ENCODE measurements at places on chromosomes 12 and 14.

DNA sequence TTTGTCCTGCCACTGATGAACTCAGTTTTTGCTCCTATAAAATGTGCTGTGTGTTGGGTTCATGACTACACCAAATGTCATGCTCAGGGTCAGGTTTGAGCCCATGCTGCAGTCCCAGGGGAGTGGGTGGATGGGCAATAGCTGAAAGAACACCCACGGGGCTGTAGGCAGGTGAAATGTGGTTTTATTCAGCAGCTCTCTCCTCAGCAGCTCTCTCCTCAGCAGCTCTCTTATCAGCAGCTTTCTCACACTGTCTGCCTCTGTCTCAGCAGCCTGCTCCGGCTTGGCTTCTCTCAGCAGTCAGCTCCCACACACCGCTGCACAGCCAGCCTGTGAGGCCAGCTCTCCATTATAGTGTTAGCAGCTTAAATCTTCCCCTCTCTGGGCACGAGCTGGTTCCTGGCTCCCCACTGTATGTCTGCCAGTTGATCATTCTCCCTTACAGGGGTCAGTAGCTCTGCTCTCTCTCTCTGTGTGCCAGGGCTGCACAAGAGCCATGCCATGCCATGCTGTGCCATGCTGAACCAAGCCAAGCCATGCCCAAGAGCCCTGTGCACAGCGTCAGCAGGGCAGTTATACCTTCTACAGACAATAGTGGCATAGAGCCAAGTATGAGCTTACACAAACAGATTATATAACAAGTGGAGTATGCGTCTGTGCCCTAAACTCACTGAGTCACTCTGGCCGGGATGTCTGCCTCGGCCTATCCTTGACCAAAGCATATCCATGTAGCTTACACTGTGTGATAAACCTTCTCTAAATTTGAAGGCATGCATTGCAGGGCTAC, 303.3 kb upstream of the TMPO start:
- DNase-seq: no peak

GRCh38 chr12:79886917-79887519, 47.9 kb downstream of the PPP1R12A start:
- peak; percentile 38 for DNase-seq

DNA sequence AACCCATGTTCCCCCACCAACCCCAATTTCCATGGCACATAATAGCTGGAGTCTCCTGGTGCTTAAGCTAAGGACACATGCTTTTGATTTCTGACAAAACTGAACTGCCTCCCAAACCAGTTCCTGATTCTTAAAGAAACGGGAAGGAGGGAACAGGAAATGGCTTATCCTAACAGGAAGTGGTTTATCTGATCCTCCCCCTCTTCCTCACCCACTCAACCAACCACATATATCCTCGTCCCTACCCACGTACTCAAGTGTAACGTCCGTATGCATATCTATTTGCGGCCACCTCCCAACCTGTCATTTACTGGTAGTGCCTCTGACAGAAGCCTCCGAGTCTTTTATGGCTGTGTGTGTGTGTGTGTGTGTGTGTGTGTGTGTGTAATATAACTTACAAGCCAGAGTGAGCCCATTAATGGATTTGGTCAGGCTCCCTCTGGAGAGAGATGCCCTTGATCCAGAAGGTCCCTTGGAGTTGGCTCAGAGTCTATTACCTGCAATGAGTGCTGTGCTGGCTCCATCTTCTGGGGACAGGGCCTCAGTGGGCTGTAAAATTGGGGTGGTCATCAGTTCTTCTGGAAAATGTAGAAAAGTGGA, 7.7 kb downstream of the DAZAP2 start:
- DNase-seq: no peak

- no peak for DNase-seq
These were observed 27.7 kb upstream of the ETFBKMT start for GRCh38 chr12:31631809-31632208.

- DNase-seq: peak; percentile 8
These were observed 179.9 kb upstream of the PELI2 start for GRCh38 chr14:55938249-55938791.

- no peak for DNase-seq
These were observed 77.0 kb upstream of the FOXN3 start for GRCh38 chr14:89493877-89494634.

GRCh38 chr12:121443193-121443870, 43.4 kb downstream of the RNF34 start:
- DNase-seq: no peak

DNA sequence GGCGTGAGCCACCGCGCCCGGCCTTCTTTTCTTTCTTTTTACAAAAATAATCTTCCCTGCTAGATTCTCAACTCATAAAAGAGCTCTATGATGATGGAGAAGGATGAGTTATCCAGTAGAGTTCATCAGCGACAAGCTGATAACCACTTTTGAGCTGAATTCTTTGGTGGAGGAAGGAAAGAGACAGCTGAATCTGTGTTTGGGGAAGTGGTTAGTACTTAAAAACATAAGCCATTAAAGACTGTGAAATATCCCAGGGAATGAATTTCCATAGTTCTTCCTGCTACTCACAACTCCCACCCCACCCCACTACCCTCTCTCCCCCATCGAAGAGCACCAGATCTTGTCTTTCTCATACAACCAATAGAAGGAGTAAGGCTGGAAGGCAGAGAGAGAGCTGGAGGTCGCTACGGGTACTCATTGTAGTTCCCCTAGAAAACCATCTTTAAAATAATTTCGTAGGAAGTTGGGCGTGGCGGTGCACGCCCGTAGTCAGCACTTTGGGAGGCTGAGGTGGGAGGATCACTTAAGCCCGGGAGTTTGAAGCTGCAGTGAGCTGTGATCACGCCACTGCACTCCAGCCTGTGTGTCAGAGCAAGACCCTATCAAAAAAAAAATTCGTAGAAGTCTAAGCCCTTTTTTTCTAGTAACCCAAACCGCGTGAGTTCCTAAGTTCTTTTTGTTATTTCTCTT, 647 bp upstream of the ESPL1 start:
- DNase-seq: no peak

- no peak for DNase-seq
These were observed 155.0 kb downstream of the PAWR start for GRCh38 chr12:79535751-79536150.

- DNase-seq: no peak
These were observed 21.1 kb upstream of the KCNA5 start for GRCh38 chr12:5022465-5023061.

DNA sequence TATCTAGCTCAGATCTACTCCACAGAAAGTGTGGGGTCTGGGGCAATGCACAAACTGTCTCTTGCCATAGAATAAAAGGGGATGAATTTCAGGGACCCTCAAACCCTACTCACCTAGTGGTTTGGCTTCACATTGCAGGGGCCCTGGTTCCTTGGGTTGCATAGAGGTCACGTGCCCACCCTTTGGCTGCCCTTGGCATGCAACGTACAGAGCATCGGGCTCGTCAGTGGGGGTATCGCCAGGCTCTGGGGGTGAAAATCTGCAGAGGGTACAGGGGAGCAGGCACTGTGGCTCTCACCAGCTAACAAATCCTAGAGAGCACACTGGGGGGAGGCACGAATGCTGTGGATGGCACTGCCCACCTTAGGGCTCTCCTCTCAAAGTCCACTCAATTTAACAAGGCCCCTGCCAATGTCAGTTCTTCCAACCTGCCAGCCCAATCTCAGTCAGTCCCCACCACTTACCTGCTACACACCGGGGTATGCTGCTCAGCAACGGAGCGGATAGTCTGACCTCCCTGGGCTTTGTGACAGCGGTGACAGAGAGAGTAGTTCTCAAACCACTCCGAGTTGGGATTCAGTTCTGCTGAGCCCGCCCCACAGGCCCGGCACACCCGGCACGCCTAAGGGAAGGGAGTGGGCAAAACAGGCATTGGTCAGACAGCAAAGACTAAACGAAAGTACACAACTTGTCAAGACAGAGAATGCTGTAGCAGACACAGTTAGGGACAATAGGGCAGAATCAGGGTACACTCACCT, 8.0 kb downstream of the KMT2D start:
- DNase-seq: no peak

DNA sequence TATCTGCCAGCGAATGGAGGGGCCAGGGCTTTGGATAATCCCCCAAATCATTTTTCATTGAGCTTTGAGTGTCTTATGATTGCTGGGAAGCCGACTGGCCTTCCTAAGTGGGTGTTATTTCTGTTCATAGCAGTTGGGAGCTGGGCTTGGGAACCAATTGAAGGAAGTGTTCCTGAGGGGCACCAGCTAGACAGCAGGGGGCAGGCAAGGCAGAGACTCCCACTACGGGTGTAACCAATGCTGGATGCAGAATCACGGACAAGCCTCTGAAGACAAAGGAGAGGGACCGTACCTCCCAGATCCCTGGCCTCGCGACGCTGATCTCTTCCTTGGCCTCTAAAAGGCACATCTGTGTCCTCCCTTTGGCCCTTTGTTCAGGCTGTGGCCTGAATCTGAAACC, 149.0 kb upstream of the PRMT8 start:
- no peak for DNase-seq

GRCh38 chr12:49543221-49543913, 4.5 kb downstream of the KCNH3 start:
- no peak for DNase-seq

DNA sequence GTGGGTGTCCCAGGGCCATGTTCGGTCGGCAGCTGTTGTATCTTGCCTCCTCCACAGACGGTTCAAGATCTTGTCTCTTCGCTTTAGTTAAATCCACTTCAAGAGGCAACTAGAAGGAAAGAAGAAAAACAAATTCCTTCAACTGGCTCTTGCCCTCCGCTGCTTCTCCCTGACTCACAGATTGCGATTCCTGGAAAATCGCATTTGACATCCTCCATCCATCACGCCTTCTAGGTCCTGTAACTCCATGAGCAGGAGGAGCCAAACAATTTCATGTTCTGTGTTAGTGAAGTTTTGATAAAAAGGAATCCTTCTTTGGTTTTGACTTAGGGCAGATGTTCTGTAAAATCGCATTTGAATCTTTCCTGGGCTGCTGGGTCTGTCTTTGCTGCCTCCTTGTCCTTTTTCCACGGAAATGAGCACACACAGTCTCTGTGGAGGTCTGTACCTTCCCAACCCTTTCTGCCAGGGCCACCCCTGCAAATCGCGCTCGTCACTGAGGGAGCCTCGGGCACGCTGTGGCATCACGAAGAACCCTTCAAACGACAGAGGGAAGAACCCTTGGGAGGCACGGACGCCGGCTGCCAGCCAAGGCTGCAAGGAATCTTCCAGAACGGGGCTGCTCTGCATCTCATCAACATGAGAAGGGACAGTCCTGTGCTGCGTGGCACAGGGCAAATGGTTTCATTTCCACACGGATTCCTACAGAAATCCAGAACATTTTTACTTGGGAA, 32.6 kb downstream of the RAD52 start:
- no peak for DNase-seq
